Globus pallidus (tissue), 1 donor: ENCODE measurements at places on chromosomes 16 and 17.

DNA sequence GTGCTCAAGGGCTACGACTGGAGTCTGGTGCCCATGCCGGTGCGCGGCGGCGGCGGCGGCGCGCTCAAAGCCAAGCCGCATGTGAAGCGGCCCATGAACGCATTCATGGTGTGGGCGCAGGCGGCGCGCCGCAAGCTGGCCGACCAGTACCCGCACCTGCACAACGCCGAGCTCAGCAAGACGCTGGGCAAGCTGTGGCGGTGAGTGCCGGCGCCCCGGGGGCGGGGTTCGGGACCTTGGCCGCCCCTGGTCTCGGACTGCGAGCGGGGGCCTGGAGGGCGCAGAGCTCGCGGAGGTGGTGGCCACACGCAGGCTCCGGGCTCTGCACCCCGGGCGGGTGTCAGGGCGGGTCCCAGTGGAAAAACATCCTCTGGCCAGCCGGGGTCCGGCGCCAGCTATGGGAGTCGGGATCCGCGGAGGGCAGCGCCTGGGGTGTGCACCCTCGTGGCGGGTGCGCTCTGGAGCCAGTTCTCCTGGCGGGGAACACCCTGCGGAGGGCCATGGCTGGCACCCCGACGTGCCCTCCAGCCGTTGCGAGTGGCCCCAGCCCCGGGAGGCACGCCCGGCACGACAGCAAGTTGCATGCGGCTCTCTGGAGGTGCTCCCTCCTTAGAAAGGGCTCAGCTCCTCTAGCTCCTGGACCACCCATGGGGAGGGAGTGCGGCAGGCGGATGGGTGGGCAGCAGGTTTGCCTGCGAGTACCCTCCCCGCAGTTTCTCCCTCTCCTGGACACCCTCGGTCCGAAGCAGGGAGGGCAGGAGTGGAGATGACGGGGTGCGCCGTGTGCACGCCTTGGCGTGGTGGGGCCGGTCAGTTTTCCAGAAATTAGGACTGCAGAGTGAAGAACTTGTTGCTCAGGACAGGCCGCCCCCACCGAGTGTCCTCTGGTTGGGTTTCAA, 824 bp downstream of the SOX8 start:
- no peak for DNase-seq

DNA sequence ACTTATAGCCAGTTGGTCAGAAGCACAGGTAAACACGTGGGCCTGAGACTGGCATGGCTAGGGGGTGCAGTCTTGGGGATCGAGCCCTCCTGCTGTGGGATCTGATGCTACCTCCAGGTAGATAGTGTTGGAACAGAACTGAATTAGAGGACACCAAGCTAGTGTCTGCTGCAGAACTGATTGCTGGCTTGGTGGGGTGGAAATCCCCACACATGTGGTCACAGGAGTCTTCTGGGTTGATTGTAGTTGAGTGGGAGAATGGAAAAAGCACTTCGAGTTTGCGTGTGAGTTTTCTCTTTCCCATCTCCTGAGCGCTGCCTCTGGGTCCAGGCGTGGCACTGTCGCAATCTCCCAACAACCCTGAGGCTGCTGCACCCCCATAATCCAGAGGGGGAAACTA, 8.0 kb upstream of the SPATA32 start:
- DNase-seq = no peak

DNA sequence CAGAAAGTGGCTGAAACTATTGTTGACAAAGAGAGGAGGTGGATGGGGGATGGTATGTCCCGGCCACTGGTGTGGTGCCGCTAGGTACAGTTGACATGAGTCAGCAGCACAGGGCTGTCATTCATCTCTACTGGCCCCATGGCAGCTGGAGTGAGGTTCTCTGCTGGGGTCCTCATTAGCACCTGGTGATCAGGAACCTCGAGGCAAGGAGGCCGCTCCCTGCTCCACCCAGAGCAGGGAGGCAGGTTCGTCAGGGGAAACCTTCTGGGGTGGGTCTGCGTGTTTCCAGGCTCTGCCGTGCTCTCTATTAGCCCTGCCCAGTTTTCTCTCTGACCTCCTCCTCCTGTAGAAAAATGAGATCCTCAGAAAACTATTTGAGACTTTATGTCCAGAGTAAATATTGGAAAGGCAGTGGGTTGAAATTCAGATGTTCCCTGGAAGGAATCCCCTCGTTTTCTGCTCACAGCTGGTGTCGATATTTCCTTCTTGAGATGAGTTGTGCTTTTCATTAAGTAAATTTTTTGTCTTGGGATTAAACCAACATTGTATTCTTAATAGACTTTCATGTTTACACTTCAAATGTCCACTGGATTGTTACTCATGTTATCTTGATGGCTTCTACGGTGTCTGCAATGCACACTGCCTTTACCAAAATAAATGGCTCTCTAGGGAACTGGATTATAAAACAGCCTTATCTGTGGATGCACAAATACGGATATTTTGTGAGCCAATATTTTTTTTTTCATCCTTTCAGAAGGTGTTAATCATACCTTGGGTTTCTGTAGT, 7.1 kb downstream of the NTN1 start:
- DNase-seq = no peak

- DNase-seq = no peak
These were observed 3.6 kb downstream of the PRSS33 start for GRCh38 chr16:2783581-2784357.

DNA sequence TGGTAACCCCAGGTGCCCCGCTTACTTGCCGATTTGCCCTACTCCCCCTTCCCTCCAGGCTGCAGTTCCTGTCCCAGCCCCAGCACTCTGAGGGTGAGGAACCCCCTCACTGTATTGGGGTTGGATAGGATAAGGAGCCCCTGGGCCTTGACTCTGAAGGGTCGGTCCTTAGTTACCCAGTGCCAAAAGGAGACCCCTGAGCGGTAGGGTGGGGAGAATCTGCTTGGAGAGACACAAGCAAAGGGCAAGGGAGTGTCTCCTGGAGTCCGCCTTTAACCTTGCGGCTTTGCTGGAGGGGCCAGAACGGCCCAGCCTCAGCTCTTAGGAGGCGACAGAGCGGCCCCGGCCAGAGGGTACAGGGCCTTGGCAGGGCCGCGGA, 13.0 kb downstream of the CARD14 start:
- DNase-seq = no peak

DNA sequence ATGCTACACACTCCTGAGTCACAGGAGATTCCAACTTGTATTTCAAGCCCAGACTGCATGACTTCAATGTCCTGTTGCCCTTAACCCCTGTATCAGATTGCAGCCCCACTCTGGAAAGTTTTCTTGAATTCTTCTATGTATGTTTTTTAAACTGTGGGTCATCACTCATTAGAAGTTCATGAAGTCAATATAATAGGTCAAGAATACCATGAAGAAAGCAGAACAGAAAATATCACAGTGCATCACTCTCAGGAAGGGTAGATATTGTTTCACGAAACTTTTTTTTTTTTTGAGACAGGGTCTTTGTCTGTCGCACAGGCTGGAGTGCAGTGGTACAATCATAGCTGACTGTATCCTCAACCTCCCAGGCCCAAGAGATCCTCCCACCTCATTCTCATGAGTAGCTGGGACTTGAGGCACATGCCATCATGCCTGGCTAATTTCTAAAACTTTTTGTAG, 20.5 kb downstream of the PRKCB start:
- DNase-seq = no peak

- no peak for DNase-seq
These were observed 32.2 kb downstream of the TRIM37 start for GRCh38 chr17:59074494-59074893.

GRCh38 chr17:45235416-45236281, 14.0 kb downstream of the FMNL1 start:
- peak; percentile 49 for DNase-seq

GRCh38 chr17:36884495-36885152, 52.7 kb upstream of the LHX1 start:
- no peak for DNase-seq

GRCh38 chr16:20814784-20815183, 8.5 kb downstream of the REXO5 start:
- DNase-seq = no peak

GRCh38 chr16:100989-101388, 23.0 kb downstream of the MPG start:
- DNase-seq = no peak

GRCh38 chr17:72535346-72535745, 414.5 kb downstream of the SOX9 start:
- DNase-seq = no peak

GRCh38 chr17:57269598-57270255, 13.4 kb downstream of the MSI2 start:
- DNase-seq = no peak

GRCh38 chr16:85704011-85704410, 15.3 kb upstream of the GINS2 start:
- no peak for DNase-seq

DNA sequence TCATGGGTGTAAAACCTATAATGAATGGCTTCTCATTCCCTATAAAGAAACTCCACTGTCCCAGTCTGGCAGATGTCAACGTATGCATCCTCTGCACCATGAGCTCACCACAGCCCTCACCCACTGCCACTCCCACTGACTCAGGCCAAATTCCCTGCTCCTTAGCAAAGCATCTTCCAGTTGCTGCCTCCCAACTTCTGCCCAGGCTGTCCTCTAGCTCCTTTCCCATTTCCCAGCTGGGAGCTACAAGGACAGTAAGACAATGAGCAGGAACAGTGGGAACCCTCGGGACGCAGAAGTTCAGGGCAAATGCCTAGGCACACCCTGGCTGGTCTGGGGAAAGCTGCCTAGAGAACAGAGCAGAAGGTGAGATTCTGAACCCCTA, 9.1 kb upstream of the THAP11 start:
- DNase-seq = no peak

GRCh38 chr16:23301251-23302044, 654 bp upstream of the SCNN1B start:
- DNase-seq = no peak

DNA sequence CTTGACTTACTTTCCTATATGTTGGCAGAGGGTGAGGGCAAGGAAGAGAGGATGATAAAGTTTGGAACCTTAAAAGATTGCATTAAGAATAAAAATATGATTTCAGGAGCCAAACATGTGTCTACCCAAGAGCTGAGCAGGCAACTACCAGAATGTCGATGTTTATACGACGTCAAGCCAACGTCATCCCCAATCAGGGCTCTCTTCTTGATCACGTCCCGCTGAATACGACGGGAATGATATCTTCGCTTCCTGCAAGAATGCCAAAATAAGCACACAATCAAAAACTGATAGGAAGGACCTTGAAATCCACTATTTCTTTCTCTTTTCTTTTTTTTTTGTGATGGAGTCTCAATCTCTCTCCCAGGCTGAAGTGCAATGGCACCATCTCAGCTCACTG, 20.1 kb upstream of the ITGAE start:
- DNase-seq = no peak

- no peak for DNase-seq
These were observed 924 bp downstream of the ZNF598 start for GRCh38 chr16:2008631-2009163.

DNA sequence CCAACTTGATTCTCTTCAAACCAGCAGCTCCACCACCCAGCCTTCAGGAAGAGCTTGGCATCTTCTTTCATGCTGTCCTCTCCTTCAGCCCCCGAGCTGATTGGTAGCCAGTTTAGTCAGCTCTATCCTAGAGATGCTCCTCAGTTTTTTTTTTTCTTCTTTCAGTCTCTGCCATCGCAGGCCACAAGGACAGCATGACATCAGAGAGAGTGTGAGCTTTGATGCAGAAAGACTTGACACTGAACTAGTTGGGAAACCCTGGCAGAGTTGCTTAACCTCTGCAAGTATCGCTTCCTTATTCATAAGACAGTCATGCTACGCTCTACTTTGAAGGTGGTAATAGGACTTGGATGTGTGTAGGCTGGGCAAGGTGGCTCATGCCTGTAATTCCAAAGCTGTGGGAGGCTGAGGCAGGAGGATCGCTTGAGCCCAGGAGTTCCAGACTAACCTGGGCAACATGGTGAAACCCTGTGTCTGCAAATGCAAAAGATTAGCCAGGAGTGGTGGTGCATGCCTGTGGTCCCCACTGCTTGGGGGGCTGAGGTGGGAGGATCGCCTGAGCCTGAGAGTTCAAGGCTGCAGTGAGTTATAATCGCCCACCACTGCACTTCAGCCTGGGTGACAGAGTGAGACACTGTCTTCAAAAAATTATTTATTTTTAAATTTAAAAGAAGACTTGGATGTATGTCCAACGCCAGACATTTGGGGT, 2.6 kb downstream of the CD300LB start:
- DNase-seq = peak; percentile 54

GRCh38 chr17:1597861-1598342, 30.7 kb downstream of the SLC43A2 start:
- DNase-seq = no peak

DNA sequence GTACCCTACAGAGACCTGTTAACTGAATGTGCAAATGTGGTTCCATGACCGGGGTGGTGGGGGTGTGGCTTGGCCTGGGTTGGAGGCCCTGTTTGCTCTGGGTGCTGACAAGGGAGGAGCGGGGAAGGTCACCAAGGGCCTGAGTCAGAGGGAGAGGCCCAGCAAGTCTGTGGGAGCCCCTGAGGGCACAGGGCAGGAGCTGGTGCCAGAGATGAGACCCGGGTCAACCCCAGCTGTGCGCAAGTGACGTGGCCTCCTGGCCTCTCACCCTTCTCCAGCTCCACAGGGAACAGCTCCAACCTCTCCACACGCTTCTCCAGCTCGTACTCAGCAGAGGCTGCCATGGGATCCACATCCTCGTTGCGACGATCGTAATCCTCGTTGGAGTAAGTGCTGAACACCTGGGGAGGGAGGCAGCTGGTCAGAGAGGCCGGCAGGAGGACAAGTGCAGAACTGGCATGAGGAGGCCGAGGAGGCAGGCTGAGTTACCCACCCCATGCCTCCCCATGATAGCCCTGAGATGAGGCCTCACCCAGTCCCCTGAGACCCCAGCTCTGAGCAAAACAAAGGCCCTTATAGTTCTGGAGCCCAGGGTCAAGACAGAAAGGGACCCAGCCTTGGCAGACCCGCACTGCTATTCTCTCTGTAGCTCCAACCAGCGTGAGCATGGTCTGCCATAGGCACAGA, 5.5 kb downstream of the PPP1R9B start:
- DNase-seq = no peak

DNA sequence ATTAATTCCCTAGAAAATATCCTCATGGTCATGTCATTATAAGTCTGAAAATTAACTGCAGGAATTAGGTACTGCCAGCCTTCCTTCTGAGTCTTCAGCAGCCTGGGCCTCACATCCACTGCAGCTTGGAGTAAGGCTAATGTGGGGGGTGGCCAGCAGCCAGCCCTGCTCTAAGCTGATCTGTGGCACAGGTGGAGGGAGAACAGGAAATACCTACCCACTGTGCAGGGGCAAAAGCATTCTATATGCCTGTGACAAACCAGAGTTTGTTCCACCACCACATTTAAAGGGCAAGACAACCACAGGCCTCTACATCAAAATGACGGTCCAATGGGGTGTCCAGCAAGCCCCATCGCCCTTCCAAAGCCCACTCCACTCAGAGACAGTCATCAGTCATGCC, 9.4 kb downstream of the NPRL3 start:
- DNase-seq = no peak
